ENCODE measurements at places on chromosomes 5 and 9. TPM values are rescaled to one million over a fixed set of nuclear protein-coding genes. Genes with fewer than 3 reads are reported as not detected.

The VAV2 gene
- 33.2 TPM for total RNA-seq

The CCDC187 gene
- total RNA-seq: 4.6 TPM

The SPINK13 gene
- not detected for total RNA-seq

The OCLN gene
- 56.7 TPM for total RNA-seq

The ARL14EPL gene
- total RNA-seq: 22.9 TPM

The GABRA1 gene
- not detected for total RNA-seq

The AOPEP gene
- total RNA-seq: 15.1 TPM

The SREK1 gene
- total RNA-seq: 65.6 TPM

The RLN2 gene
- not detected for total RNA-seq

The NIPBL gene
- 45.1 TPM for total RNA-seq

The OR1Q1 gene
- not detected for total RNA-seq

GRCh38 chr9:106287091-106287631 lies 575.8 kb upstream of the ZNF462 start:
- no peak for DNase-seq

- DNase-seq: no peak
These were observed 37.6 kb upstream of the MTAP start for GRCh38 chr9:21764846-21765245.

DNA sequence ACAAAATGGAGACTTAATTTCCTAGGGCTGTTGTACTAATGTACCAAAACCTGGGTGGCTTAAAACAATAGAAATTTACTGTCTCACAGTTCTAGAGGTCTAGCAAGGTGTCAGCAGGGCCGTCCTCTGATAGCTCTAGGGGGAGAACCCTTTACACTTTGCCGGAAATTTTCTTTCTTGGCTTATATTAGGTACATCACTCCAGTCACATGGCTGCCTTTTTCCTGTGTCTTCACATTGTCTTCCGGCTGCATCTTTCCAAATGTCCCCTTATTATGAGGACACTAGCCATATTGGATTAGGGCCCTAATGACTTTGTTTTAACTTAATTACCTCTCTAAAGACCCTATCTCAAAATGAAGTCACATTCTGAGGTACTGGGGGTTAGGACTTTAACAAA lies 5.8 kb downstream of the UHRF2 start:
- DNase-seq: no peak

DNA sequence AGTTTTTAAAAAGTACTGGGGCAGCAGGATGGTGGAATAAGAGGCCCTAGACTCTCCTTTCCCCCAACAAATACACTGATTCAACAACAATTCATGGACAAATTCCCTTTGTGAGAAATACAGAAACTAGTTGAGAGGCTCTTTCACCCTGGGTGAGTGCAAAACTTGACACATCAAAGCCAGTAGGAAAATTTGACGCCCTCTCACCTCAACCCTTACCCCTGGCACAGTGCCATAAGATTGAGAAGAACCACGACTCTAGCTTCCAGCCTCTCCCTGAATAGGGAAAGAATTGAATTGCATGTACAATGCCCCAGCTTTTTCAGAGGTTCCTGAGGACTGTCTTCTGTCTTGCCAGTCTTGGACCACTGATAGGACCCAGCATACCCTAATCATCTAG lies 12.3 kb downstream of the KIF4B start:
- no peak for DNase-seq

GRCh38 chr9:71736236-71736635 lies 32.1 kb downstream of the CEMIP2 start:
- DNase-seq: no peak

GRCh38 chr9:92617951-92618510 lies 51.9 kb downstream of the IPPK start:
- DNase-seq: no peak

GRCh38 chr9:136808806-136809158 lies 1.0 kb downstream of the RABL6 start:
- DNase-seq: no peak

DNA sequence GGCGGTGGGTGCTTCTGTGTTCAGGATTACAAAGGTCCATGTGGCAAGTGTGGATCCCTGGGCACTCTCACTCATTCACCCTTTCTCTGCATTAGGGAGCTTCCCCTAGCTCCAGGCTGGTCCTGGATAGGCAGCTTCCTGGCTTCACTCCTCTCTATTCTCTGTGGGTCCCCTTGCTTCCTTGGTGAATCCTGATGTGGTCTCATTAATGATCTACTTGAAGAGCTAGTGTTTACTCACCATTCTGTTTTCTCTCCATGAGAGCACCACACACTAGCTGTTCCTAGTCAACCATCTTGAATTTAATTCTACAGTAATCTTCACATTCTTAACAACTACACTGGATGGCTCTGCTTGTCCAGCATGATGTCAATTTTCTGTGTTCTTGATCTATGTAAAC lies 90.0 kb upstream of the PLPPR1 start:
- no peak for DNase-seq

DNA sequence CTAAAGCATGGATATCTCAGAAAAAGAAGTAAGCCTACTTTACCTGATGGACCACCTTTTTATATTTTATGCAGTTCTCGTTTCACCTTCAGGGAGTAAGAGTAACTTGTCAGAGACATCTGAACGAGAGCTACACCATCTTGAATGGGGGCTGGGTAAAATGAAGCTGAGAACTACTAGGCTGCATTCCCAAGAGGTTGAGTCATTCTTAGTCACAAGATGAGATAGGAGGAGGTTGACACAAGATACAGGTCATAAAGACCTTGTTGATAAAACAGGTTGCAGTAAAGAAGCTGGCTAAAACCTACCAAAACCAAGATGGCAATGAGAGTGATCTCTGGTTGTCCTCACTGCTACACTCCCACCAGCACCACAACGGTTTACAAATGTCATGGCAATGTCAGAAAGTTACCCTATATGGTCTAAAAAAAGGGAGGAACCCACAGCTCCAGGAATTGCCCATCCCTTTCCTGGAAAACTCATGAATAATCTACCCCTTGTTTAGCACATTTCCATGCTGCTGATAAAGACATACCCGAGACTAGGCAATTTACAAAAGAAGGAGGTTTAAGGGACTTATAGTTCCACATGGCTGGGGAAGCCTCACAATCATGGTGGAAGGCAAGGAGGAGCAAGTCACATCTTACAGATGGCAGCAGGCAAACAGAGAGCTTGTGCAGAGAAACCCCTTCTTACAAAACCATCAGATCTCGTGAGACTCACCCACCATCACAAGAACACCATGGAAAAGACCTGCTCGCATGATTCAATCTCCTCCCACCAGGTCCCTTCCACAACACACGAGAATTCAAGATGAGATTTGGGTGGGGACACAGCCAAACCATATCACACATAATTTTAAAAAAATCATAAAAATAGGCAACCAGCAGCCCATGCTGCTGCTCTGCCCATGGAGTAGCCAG lies 62.5 kb downstream of the GIN1 start:
- DNase-seq: no peak

- no peak for DNase-seq
These were observed 16.3 kb upstream of the OBP2B start for GRCh38 chr9:133225171-133226011.

- no peak for DNase-seq
These were observed 18.2 kb upstream of the SLCO4C1 start for GRCh38 chr5:102314328-102314727.

DNA sequence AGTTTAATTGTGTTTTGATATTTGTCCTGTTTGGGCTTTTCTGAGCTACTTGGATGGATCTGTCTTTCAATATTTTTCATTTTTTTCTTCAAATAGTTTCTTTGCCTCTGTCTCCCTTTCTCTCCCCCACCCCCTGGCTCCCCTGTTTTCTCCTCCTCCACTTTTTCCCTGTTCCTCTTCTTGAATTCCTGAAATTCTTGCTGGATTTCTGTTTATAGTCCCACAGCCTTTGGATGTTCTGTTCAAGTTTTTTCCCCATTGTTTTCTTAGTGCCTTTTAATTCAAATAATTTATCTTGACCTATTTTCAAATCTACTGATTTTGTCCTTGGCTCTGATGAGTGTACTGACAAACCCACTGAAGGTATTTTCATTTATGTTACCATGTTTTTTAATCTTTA lies 113.0 kb downstream of the VPS13A start:
- no peak for DNase-seq

- DNase-seq: no peak
These were observed 268.5 kb downstream of the ENC1 start for GRCh38 chr5:74372051-74372450.

GRCh38 chr5:179421144-179421901 lies 76.1 kb upstream of the ADAMTS2 start:
- no peak for DNase-seq

DNA sequence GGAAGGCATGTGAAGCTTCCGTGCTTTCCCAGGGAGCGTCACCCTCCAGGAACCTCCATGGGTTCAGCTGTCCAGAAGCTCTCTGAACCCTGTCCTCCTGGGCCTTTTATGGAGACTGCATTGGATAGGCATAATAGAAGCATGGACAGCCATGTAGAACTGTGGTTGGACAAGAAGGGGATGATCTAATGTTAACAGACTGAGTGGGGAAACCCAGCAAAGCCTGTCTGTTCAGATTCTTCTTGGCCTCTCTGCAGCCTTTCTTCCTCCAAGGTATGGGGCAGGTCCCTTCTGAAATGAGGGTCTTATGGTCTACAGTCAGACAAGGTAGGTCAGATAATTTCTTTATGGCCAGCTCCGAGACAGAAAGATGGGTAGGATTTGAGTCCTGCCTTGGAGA lies 59.1 kb upstream of the CTNNA1 start:
- DNase-seq: no peak

- no peak for DNase-seq
These were observed 213.4 kb downstream of the LURAP1L start for GRCh38 chr9:12988258-12988657.

- no peak for DNase-seq
These were observed 626.8 kb downstream of the SEMA5A start for GRCh38 chr5:8919096-8919495.

GRCh38 chr9:125522328-125522725 lies 184.7 kb downstream of the MAPKAP1 start:
- no peak for DNase-seq

GRCh38 chr5:126182971-126183695 lies 240.1 kb upstream of the GRAMD2B start:
- no peak for DNase-seq

- no peak for DNase-seq
These were observed 50.2 kb downstream of the ARHGEF37 start for GRCh38 chr5:149631506-149631905.

DNA sequence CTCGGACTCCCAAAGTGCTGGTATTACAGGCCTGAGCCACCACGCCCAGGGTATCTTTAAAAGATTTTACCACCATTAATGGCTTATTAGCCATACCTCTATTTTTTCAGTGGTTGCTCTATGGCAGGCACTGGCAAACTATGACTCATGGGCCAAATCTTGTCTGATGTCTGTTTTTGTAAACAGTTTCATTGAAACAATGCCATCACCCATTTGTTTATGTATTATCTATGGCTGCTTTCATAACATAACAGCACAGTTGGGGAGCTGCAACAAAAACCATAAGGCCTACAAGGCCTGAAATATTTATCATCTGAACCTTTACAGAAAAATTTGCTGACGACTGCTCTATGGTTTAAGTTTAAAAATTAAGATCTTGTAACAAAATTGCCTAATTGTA lies 66.8 kb downstream of the SLC38A9 start:
- DNase-seq: no peak

DNA sequence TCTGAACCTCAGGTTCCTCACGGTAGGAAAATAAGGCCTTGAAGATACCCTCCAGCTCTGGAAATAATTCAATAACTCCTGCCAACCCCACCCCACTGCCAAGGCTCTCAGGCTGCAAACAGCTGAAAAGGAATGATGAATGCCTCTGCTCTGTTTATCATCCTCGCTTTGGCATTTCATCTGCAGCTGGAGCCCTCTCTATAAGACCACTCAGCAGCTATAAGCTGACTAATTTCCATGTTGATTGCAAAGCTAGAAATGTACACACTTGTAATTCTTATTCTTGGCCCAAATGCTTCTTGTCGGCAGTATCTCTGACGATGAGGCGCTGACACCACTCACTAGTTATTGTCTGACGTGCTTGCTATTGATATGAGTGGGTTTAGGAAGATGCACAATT lies 408.4 kb upstream of the NMUR2 start:
- DNase-seq: no peak

- DNase-seq: no peak
These were observed 343.7 kb downstream of the RAB3C start for GRCh38 chr5:58926541-58926935.

DNA sequence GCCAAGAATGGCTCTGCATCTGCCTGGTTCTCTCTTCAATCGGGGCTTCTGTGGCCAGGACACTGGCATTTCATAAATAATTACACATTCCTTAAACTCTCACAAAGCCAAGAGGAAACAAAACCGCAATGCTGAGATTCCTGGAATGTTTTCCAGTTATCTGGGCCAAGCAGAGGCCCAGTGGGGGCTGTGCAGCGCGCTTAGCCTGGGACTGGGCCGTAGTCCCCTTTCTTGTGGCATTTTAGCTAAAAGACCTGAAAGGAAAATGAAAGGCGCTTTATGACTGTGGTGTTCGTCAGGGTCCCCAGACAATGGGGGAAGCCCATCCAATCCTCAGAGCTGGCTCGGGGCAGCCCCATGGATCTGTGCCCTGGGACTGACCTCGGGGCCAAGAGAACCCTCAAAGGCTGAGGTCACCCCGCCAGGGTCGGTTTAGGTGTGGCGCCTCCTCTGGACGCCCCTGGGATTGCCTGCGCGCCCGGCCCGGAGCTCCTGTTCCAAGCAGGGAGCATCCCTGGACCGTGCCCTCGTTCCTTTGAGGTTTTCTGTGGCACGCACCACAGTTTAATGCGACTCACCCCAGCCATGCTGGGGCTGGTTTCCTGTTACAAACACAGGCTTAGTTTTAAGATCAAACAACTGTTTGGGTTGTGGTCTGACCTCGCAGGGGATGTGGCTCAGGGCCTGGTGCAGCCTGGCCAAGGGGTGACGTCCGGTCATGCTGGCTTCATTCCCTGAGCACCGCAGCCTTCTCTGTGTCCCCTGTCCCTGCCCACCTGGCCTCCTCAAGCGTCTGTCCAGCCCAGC lies 51.5 kb upstream of the NKD2 start:
- DNase-seq: no peak

GRCh38 chr5:150178262-150178661 lies 11.6 kb upstream of the SLC6A7 start:
- no peak for DNase-seq

DNA sequence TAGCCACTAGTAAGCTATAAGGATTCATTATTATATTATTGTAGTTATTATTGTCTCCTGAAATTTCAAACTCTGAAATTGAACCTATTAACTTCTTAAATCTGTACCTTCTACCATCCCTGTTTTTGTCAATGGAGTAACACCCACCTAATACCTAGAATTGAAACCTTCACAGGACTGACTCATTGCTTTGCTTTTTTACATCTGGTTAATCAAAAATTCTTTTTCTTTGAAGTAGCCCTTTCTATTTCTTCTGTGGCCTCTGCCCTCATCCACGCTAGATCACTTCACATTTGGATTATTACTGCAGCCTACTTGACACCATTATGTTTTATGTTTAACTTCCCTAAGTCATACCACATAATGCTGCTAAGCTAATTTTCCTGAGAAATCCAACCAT lies 35.6 kb downstream of the RBM27 start:
- DNase-seq: no peak

- DNase-seq: no peak
These were observed 247.3 kb downstream of the PDZD2 start for GRCh38 chr5:31886206-31886605.
